ENCODE measurements at places on chromosomes 16 and 17.
A peak's percentile ranks its signal among the peaks of the same experiment; 100 is the strongest.

DNA sequence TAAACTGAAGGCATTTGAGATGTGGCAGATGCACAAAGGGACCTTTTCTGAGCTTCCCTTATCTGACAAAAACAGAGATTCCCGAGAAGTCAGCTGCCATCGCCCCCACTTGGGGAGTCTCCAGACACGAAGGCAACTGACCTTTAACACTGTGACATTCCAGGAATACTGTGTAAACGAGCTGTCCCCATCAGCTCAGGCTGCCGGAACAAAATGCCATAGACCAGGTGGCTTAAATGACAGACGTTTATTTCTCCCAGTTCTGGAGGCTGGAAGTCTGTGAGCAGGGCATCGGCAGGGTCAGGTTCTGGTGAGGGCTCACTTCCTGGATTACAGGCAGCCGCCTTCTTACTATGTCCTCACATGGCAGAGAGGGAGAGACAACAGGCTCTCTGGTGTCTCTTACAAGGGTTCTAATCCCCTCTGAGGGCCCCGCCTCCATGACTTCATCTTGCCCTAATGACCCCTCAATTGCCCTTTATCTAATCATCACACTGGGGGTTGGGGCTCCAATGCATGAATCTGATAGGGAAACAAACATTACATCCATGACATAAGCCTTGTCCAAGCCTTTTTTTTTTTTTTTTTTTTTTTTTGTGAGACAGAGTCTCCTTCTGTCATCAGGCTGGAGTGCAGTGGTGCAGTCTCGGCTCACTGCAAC lies 178.5 kb upstream of the RPL38 start:
- no peak for DNase-seq

- DNase-seq, result no peak
Measured at GRCh38 chr16:88437367-88437964, 15.6 kb upstream of the ZFPM1 start.

- no peak for DNase-seq
Measured at GRCh38 chr16:12323007-12323758, 346.6 kb downstream of the SNX29 start.

- DNase-seq, result peak; percentile 56
Measured at GRCh38 chr16:84520725-84521496, 16.5 kb upstream of the MEAK7 start.

GRCh38 chr16:66360624-66361324 lies 5.7 kb upstream of the CDH5 start:
- DNase-seq, result no peak

DNA sequence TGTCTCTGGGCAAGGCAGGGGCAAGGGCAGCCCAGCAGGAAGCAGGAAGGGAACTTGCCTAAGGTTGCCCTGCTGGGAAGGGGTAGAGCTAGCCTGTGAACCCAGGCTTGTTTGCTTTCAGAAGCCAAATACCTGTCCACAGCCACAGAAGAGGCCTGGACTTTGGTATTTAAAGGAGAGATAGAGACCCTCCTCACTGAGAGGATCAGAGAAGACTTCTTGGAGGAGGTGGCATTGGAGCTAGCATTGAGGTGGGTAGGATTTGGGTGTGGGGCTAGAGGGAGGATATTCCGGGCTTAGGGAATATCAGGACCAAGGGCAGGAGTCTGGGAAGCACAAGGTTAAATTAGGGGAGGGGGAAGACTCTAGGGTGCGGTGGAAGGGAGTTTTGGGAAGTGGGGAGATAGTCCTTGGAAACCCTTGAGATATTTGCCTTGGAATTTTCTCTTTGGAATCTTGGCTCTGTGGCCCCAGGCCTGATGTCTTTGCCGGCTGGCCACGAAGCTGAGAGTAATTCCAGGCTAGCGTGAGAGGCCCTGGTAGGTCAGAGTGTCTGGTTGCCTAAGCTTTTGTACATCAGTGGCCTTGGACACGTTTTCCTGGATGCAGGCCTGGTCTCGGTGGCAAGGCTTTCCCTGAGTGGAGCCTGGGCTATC lies 13.1 kb upstream of the ETV4 start:
- no peak for DNase-seq

DNA sequence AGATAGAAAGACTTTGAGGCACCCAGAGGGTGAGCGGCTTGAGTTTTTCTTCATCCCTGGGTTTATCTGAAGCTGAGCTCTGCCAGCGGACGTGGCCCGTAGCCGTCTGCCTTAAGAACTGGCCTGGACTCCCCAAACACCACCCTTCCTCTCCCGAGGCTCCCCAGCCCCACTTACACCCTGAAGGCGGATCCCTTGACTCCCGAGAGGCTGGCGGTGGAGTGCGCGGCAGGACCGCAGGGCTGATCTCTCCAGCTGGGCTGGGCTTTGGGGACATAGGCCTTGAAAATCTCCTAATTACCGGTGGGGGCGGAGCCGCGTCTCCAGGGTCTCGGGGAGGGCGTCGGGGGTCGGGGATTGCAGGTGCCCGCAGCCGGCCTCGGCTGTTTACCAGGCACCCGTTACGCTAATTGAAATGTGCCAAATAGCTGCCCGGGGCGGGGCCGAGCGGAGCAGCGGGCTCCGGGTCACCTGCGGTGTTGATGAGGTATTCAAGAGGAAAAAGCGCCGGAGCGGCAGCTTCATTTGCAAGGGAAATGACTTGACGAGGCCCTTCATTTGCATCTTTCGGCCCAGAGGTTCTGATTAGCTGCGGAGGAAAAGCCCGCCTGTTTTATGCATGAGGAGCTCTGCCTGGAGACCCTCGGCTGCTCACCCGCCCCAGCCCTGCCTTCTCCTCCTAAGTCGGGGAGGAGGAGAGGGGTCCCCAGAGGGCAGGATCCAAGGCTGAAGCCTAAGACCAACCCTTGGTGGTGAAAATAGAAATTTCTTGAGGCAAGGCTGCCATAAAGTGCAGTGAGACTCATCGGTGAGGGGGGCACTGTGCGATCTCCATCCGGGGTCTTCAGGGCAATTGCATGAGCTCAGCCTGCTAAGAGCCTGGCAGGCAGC lies 100.7 kb downstream of the MGAT5B start:
- DNase-seq, result peak; percentile 43

- DNase-seq, result no peak
Measured at GRCh38 chr17:39920218-39921210, 2.1 kb upstream of the GSDMB start.

GRCh38 chr16:81265658-81266451 lies 27.4 kb downstream of the BCO1 start:
- no peak for DNase-seq

DNA sequence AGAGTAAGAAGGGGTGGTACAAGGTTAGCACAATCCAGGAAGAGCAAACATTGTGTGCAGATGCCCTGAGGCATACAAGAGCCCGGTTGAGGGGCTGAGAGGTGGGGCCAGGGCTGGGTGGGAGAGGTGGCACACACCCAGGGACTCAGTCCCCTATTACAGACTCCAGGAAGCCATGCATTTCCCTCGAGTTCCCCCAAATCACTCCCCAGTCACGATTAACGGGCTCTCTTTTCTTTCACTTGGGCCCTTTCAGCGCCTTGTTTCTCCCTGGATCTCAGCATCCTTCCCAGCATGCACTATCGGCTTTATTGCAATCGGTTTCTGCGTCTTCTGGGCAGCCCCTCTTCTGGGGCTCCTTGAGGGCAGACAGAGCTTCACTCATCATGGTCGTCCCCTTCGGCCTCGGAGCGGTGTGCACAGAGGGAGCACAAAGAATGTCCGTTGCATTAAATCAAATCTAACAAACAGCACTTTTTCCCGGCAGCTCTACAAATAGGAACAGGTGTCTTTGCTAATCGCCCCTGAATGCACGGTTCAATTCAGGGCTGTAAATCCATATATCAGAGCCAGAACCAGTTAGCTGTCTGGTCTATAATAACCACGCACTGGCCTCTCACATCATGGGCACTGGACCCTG lies 184.6 kb upstream of the HSBP1 start:
- DNase-seq, result no peak

DNA sequence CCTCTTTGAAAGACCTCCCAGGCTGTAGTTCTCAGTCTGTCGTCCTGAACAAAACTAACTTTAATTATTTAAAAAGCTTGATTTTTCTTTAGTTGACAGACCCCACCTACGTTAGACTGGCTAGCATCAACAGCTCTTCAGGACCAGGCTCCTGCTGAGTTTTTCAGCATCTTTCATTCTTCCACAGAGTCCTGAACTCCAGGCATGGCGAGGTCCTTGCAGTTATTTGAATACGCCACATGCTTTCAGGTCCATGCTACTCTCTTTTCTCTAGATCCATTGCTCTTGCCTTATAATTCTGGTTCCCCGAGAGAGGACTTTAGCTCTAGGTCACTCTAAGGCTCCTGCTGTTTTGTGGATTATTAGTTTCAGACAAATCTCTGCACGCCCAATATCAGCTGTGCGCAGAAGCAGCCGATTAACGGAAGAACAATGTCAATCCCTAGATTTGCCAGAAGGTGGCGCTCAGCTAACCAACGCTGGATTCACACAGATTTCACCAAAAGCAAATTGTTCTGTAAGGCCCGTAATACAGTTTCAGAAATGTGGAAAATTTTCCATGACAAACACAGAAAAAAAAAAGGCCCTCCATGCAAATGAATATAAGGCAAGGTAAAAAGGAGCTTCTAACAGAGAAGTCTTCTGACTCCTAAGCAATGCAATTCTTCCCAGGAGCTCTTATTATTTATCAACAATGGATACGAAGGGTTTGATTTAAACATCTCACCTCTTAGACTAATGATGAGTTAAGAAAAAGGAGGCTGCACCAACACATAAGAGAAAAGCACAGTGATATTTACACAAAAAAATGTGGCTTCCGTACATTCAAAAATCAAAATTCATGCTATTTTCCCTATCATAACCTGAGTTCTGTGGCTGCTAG lies 33.5 kb upstream of the BCO1 start:
- DNase-seq, result peak; percentile 19

DNA sequence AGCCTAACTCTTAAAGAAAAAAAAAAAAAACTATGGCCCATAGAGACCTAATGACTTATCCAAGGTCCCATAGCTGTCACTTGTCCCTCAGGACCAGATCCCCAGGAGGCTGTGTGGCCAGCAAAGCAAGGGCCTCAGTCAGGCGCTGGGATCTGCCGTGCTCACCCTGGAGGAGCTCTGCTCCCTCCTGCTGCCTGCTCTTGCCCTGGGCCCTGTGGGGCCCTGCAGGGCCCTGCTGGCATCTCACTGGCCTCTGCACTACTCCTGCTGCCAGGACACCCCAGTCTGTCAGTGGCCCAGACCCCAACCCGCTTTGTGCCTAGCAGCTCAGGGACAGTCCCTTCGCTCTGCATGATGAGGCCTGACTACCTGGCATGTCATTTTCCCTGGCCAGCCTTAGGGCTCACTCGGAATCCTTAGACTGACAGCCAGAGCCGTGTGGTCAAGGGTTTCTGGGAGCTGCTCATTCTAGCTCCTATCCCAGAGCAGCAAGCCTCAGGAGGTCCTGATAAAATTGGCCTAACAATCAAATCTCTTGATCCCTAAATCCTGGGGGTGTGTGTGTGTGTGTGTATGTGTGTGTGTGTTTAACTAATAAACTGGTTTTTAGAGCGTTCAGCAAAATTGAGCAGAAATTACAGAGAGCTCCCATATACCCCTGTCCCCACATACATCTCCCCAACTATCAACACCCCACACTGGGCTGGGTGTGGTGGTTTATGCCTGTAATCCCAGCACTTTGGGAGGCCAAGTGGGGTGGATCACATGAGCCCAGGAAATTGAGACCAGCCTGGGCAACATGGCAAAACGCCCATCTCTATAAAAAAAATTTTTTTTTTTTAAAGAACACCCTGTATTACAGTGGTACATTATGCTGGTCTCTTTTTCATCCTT lies 21.7 kb downstream of the KATNIP start:
- DNase-seq, result no peak

- no peak for DNase-seq
Measured at GRCh38 chr17:65442250-65442649, 119.2 kb downstream of the AXIN2 start.

GRCh38 chr16:22948603-22949368 lies 134.8 kb downstream of the HS3ST2 start:
- DNase-seq, result peak; percentile 29

DNA sequence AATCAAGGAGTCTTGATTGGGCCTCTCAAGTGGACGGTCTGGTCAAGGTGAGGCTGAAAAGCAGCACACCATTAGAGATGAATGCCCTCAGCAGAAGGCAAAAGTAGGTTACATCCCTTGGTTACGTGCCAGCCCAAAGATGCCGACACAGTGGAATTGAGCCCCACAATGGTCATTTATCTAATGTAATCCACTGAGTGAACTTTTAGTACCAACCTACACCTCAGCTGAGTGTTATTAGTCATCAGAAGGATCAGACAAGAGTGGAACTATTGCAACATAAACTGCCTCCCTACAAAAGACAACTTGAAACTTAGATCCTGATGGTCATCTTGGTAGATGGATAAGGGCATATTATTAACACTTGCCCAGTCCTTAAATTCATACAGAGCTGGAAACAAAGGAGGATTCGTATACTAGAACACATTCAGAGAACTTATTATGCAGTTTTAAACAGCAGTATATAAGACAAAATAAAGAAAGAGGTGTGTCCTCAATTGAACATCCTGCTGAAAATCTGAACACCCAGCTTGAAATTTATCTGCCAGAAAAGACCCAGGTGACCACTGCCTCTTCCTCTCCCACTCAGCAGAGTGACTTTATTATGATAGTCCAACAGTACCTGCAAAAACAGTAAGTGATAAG lies 2.8 kb downstream of the DCUN1D3 start:
- no peak for DNase-seq

DNA sequence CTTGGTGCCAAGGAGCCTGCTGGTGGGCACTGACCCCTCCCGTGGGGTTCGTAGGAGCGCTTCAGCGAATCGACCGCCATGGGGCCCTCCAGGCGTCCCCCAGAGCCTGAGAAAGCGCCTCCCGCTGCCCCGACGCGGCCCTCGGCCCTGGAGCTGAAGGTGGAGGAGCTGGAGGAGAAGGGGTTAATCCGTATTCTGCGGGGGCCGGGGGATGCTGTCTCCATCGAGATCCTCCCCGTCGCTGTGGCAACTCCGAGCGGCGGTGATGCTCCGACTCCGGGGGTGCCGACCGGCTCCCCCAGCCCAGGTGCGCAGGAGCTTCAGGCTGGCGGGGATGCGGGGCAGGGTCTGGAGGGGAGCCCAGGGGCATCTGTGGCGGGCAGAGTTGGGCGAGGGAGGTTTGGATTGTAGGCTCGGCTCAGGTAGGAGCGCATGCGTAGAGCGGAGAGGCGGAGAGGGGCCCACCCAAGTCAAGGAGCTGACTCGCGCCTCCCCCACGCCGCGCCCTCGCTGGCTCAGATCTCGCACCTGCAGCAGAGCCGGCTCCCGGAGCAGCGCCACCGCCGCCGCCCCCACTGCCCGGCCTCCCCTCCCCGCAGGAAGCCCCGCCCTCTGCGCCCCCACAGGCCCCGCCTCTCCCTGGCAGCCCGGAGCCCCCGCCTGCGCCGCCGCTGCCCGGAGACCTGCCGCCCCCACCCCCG lies 19.8 kb downstream of the FMNL1 start:
- no peak for DNase-seq

GRCh38 chr16:30185683-30186421 lies 2.5 kb downstream of the CORO1A start:
- no peak for DNase-seq
